ENCODE measurements at places on chromosomes 4 and X. TPM values are rescaled to one million over a fixed set of nuclear protein-coding genes. Genes with fewer than 3 reads are reported as not detected.

GRCh38 chr4:74203467-74203866, 45.5 kb downstream of the MTHFD2L start:
- no peak for DNase-seq

- no peak for DNase-seq
Observed at GRCh38 chr4:150821641-150822040, 193.4 kb downstream of the LRBA start.

DNA sequence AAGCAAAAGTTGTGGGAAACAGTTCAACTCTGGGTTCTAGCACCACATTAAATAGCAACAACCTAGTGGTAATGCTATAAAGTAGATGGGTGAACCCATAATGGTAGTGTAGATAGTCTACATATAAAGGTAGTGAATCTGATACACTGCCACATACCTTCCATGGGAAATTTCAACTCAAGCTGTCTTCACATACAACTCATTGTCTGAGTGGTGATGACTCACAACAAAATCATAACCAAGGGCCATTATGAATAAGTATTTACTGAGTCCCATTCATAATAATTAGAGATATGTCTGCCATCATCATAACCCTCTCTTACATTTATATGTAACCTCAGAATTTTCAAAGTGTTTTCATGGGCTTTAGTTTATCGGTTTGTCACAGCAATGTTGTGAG, 34.8 kb downstream of the EGF start:
- no peak for DNase-seq

GRCh38 chrX:136143711-136144110, 3.6 kb upstream of the FHL1 start:
- no peak for DNase-seq

NFXL1 gene
- 15.0 TPM for polyA plus RNA-seq

DNA sequence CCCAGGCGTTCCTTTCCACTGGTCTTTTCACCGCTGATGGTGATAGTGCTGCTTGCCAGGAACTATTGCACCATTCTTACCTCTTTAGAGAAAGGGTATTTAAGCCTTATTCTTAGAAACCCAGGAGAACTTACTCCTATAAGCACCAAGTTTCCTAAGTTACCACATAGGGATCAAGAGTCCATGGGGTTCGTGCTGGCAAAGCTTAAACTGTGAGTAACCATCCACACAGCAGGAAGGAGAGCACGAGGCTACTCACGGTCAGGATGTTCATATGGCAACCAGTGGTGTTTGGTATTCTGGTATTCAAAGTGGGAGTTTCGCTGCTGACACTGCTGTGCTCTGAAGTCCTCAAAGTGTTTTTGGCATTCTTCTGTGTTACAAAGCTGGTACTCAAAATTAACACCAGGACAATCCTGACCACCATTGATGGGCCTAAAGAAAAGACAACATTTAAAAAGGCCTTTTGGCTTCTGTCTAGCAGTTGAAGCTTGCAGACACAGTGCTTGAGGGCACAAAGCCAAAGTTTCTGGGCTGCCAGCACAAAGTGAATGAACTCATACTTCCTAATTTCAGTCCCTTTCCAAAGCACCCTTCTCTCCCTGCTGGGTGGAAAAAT, 256.9 kb downstream of the ADAMTS3 start:
- peak; percentile 23 for DNase-seq

AFM gene
- 10.4 TPM for polyA plus RNA-seq

NOX1 gene
- polyA plus RNA-seq, result 1.8 TPM

ARMCX4 gene
- polyA plus RNA-seq, result 18.9 TPM

NKX6-1 gene
- 0.01 TPM for polyA plus RNA-seq

- no peak for DNase-seq
Observed at GRCh38 chr4:1470393-1470670, 64.1 kb upstream of the NKX1-1 start.

All from large intestine (tissue), 12 donors.